ENCODE measurements at places on chromosomes 1 and 21. TPM values are rescaled to one million over a fixed set of nuclear protein-coding genes. Genes with fewer than 3 reads are reported as not detected.

Gene PDE9A
- 0.22 TPM for polyA plus RNA-seq

Gene ITLN2
- 0.22 TPM for polyA plus RNA-seq

Gene MPZ
- polyA plus RNA-seq: 0.45 TPM

Gene CTSK
- polyA plus RNA-seq: 71.7 TPM

Gene EXO1
- 5.4 TPM for polyA plus RNA-seq

Gene IFNGR2
- polyA plus RNA-seq: 89.5 TPM

Gene L1TD1
- polyA plus RNA-seq: 0.20 TPM

Gene PLA2G2D
- not detected for polyA plus RNA-seq

Gene KPRP
- 0.90 TPM for polyA plus RNA-seq

Gene IL24
- 2.1 TPM for polyA plus RNA-seq

DNA sequence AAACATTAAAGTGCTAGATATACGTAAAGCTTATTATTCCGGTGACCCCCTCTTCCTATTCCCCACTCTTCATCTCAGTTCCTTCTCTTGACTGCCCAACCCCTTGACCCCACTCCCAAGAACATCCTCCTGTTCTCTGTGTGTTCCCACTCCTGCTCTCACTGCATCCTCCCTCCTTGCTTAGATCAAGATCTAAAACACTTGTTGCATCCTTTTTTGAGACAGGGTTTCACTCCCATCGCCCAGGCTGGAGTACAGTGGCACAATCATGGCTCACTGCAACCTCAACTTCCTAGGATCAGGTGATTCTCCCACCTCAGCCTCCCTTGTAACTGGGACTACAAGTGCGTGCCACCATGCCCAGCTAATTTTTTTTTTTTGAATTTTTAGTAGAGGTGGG is 13.5 kb downstream of the ATP2B4 start:
- no peak for DNase-seq

GRCh38 chr1:219416598-219417238 is 196.2 kb downstream of the ZC3H11B start:
- DNase-seq: no peak

- DNase-seq: no peak
Observed at GRCh38 chr1:247347477-247348222, 16.0 kb upstream of the ZNF496 start.

DNA sequence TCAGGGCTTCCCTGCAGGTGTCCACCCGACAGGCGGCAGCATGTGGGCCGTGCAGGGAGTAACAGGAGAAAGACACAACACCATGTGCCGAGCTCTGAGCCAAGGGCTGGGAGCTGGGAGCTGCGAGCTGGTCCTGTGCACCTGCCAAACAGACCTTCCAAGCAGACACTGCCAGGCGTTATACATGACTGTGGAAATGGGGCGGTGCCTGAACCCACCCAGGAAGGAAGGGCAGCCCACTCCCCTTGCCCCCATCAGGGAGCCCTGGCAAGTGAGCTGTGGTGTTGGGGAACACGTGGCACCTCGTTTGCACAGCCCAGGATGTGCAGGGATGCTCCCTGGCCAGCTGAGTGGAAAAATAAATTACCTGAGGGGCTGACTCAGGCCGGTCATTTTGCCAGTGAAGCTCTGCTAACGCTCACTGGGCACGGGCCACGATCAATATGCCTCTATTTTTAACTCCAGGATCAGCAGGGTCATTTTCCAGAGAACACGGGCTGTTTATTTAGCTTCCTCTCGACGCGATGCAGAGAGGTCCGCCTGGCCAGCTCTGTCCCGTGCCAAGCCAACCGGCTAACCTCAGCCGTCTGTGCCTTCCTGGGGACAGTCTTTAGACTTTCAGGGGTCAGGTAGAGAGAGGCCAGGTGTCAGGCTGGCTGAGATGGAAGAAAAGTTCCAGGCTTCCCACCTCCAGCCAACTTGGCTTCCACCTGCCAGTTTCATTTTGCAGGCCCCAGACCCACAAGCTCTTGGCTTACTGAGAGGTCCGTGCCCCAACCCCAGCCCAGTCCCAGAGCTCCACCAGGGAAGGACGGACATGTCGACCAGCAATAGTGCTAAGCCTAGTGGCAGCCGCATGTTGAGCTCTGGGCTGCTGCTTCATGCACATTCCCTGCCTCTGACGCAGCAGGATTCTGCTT is 196.7 kb upstream of the VAMP3 start:
- no peak for DNase-seq

- no peak for DNase-seq
Observed at GRCh38 chr21:38384675-38385426, 113.4 kb downstream of the ERG start.

GRCh38 chr1:33634143-33634542 is 161.7 kb downstream of the ZSCAN20 start:
- no peak for DNase-seq

GRCh38 chr1:222234351-222234750 is 313.6 kb downstream of the HHIPL2 start:
- no peak for DNase-seq

DNA sequence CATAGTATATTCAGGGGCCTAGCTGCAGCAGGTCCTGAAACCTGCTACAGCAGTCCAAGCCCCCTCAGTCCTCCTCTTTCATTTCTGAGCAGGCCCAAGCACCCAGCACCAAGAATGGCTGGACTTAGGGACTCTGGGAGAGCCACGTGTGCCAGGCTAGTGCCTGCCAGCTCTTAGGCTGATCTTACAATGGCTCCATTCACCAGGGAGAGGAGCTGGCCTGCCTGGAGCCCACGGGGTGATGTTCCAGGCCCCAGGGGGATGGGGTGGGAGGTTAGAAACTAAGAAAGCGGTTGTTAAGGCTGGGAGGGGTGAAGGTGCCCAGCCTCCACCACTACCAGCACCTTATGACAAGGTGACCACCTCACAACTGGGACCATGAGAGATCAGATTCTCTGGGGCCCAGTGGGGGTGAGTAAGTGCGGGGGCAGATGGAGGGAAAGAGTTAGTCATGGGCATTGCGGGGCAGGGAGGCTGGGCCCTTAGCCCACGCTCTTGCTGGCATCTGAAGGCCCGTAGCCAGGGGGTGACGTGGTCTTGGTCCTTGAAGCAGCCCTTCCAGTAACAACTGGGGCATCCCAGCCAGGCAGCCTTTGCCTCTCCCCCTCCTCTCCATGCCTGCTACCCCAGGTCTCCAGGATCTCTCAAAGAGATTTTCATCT is 30.3 kb upstream of the CLIC4 start:
- DNase-seq: no peak

- no peak for DNase-seq
Observed at GRCh38 chr1:4494027-4494426, 160.4 kb upstream of the AJAP1 start.

DNA sequence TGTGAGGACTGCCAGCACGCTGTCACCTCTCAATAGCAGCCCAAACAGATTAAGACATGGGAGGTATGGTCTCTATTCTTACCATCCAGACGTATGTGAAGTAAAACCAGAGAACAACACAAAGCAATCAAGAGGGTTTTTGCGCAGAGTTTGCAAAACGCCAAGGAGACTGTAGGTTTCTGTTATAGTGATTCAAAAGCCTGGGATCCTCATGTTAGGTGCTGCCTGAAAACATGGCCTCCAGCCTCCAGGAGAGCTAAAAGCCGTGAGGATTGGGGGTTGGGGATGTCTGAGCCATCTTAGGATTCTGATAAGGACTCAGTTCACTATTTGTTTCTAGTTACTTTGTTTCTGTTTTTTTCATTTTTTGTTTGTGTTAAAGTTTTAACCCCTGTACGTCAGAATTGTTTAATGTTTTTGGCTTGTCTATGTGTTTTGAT is 4.2 kb upstream of the CCT8 start:
- no peak for DNase-seq

DNA sequence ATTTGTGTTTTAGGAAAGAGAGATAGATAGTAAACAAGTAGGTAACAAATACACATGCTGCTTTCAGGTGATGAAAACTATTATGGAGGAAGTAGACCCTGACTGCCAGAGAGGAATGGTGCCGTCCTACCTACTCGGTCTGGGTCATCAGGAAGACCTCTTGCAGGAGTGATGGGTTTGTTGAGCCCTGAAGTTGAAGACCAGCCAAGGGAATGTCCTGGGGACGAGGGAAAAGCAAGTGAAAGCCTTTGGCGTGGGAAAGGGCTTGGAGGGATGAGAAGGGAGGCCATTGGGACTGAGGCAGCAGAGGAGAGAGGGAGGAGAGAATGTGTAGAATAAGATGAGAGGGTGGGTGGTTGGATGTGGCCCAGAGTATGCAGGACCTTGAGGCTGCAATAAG is 379.5 kb upstream of the USP24 start:
- DNase-seq: no peak

DNA sequence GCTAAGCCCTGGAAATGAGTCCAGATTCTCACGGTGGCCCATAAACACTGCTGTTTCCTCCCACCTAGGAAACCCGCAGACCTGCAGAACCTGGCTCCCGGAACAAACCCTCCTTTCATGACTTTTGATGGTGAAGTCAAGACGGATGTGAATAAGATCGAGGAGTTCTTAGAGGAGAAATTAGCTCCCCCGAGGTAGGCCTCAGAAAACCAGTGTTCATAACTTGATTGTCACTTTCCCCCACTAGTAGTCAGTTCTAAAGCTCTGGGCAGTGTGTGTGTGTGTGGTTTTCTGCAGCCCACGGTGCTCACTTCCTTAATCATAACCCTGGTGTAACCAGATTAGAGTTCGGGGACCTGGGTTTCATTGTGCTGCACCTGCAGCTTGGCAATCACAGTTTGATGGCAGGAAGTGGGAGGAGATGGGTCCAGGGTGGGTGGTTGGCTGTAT is 39.1 kb downstream of the CLIC6 start:
- DNase-seq: no peak

DNA sequence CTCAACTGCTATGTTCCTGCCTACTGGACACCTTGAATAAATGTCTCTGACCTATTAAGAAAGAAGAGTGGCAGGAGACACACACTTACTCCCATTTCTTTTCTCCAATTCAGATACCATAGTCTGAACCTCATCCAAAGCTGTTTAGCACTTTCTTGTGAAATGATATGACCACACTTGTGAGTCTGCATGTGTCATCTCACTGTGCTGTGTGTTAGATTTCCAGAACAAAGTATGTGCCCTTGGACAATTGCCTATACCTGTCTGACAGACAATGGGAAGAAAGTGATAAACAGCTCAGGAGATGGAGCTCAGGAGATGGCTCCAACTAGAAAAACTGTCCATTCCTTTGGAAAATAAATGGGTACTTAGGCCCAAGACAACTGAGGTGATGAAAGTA is 48.4 kb downstream of the USP48 start:
- no peak for DNase-seq

GRCh38 chr1:119549719-119550132 is 42.7 kb downstream of the HSD3B1 start:
- peak; percentile 35 for DNase-seq

DNA sequence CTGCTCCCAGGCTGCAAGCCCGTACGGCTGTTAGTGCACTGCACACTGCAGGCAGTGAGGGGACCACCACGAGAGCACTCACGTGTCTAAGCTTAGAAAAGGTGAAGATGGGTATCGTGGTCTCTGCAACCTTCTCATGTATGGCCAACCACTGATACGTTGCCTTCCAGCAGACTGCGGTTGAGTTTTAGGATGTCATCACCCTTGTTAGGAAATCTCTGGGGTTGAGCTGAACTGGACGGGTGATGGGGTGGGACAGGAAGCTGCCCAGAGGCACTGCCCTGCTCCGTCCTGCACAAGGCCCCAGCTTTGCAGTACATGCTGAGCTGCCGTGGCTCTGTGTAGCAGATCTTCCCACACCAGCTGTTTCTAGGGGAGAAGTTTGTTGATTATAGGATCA is 43.3 kb downstream of the FAAP20 start:
- no peak for DNase-seq

DNA sequence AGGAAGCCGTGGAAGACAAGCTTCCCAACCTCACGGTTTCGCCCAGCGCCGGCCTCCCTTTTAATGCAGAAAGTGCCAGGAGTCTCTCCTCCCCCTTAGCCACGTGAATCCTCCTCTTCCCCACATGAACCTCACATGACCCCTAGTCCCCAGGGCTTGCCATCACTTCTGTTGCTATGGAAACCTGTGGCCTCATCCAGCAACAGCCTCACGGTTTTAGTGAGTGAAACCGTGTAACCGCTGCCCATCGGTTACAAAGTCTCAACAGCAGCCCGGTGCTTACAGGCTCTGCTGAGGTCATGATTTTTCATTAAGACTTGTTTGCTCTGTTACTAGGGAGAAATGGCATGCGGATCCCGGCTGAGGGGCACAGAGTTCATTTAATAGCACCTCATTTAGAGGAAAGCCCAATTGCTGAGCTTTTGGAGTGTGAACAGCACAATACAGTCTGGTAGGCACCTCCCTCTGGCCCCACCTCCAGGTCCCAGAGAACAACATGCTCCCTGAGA is 143.2 kb upstream of the BACE2 start:
- no peak for DNase-seq

- DNase-seq: no peak
Observed at GRCh38 chr1:224182866-224183590, at the start of gene DEGS1. Gene DEGS1, plus strand, starts transcription at chr1:224183240. Its CDS starts 97 bp downstream, at chr1:224183337.

- no peak for DNase-seq
Observed at GRCh38 chr1:180636138-180636537, 4.3 kb downstream of the XPR1 start.

- DNase-seq: no peak
Observed at GRCh38 chr1:63831409-63831808, 57.6 kb downstream of the ROR1 start.
